Stimulated activated CD8-positive, alpha-beta memory T cell treated with anti-CD3 and anti-CD28 coated beads, Interleukin-4, amount 100 ng/mL, for 48 hours (primary cell): ENCODE measurements at places on chromosomes 11 and 22.

- no peak for DNase-seq
These were observed 9.1 kb upstream of the TTLL8 start for GRCh38 chr22:50067244-50067643.

DNA sequence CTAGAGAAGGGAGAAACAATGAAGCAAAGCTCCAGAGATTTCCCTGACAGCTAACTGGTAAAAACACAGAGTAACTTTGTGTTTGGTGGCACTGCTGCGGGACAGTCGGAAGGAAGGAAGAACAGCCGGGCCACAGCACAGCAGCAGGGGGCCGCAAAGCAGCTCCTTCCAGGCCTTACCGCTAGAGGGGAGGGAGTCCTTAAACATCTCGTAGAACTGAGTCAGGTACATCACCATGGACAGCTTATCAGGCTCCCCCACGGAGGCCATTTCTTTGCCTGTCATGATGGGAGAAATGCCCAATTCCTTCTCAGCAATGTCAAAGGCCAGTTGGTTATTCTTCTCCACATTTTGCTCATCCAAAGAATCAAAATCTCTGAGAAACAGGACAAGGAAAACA is 114.6 kb upstream of the BID start:
- DNase-seq: no peak

DNA sequence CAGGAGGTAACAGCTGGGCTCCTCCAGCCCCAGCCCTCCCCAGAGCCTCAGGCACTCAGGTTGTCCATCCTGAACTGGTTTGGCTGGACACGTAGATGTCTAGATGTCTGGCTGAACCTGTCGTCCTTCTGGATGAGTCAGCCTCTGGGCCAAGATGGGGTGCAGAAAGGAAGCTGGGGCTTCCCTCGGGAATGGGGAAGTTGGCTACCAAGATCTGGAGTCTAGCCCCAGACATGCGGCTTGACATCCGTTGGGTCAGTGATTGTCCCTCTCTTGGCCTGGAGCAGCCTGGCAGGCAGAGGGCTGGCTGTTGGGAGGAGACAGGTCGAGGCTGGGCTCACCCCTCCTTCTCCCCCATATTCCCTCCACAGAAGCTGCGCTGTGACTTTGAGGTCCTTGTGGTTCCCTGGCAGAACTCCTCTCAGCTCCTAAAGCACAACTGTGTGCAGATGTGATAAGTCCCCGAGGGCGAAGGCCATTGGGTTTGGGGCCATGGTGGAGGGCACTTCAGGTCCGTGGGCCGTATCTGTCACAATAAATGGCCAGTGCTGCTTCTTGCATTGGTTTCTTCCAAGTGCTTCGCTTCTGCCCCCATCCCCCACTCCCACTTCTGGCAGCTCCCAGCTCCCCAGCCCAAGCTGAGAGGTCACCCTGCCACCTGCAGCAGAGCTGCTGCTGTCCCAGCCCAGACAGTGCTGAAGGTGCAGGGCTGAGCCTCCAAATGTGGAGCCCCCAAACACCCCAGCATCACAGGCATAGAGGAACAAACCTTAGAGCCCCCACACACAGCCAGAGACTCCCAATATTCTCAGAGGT is 1.3 kb downstream of the CST6 start:
- DNase-seq: no peak

- no peak for DNase-seq
These were observed 23.4 kb upstream of the RASD2 start for GRCh38 chr22:35517207-35517606.

GRCh38 chr11:2707736-2708135 is 7.9 kb upstream of the KCNQ1OT1 start:
- DNase-seq: no peak

DNA sequence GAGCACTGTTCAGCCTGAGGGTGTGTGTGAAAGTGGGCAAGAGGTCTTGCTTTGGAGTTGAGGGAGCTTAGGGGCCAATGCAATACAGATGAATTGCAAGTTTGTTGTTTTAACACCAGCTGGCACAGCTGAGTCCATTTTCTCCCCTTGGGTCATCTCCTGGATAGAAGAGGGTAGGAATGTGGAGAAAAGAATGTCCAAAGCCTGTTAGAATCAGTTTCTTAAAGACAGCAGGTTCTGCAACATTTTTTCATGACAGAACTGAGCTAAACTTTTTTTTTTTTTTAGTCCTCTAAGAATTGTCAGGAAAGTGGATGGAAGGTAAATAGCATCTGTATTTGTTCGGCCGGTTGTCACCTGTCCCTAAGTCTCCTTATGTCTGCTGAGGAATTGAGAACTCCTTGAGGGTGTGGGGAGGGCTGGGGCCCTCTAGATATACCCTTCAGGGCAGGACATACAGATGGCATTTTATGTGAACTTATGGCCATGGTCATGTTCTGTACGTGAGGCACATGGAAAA is 211.1 kb upstream of the CADM1 start:
- DNase-seq: no peak

DNA sequence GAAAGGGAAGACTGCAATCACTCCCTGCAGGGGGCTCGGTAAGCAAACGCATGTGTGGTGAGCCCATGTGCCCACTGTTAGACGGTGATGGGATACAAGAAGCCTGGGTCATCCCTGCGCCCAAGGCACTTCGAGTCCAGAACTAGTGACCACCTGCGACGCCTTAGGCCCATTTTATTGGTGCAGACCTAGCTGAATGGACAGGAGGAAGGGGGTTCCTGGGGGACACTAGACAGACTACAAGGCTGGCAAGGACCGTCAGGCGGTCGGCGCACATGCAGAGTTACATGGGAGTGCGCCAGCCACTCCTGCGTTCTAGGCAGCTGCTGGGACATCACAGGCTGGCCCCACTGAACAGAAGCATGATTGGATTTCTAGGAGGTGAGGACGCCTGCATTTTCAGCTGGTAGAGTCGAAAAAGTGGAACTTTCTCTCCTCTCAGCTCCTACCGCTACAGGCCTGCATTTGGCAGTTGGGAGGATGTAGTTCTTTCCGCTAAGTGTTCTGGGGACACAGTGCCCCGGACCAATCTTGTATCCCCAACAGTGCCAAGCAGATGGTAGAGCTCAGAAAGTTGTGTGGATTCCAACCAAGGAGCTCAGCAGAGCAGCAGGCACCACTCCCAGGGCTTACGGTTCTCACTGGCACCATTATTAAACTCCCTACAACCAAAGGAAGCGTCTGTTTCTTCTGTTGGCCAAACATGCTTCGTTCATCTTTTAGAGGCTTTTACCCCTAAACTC is 35.7 kb downstream of the BID start:
- DNase-seq: no peak

GRCh38 chr11:124394408-124394807 is 4.4 kb downstream of the OR8B3 start:
- DNase-seq: no peak

DNA sequence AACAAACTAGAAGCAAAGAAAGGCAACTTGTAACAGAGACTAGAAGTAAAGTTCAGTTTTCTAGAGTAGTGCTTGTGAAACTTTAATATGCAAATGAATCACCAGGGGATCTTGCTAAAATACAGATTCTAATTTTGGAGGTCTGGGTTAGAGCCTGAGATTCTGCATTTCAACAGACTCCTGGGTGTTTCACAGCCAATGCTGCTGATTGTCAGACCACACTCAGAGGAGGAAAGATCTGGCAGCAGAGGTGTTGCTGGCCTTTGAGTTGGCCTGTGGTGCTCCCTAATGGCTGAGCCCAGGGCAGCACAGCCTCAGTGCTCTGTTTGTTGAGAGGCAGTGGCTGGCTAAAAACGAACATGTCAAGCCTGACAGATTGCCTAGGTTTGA is 5.4 kb downstream of the CRY2 start:
- DNase-seq: no peak

GRCh38 chr11:65576867-65577755 is 1.3 kb downstream of the EHBP1L1 start:
- DNase-seq: no peak

- no peak for DNase-seq
These were observed 47.8 kb downstream of the DBX1 start for GRCh38 chr11:20112291-20113148.

DNA sequence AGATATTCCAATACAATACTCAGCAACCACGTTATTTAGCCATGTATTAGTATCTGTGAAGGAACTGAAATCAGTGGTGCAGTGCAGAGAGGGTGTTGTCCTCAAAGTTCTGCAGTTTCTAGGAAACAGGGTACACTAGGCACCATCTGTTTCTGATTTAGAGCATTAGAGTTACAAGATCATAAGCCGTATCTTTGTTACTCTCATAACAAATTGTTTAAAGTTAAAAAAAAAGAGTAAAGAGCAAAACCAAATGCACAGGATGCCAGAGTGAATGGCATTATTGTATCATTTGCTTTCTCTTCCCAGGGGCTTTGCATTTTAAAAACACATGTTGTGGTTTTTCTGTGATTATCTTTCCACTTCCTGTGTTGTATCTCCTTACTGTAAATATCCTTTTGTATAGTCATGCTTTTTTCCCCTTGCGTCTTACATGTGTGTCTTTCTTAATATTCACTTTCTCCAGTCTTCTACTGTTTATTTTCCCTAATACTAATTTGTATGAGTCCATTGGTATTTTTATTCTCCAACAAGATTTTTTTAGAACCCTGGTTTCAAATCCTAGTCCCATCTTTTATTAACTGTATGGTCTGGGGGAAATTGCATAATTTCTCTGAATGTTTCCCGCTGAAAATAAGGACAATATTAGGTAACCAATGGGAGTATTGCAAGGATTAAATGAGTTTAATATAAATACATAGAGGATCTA is 15.2 kb upstream of the NUP160 start:
- DNase-seq: no peak

- DNase-seq: no peak
These were observed 51.2 kb downstream of the FZD4 start for GRCh38 chr11:86904001-86904400.

GRCh38 chr11:77049026-77049425 is 14.8 kb downstream of the B3GNT6 start:
- no peak for DNase-seq

GRCh38 chr22:40008726-40009291 is 14.1 kb downstream of the FAM83F start:
- no peak for DNase-seq

GRCh38 chr11:126810776-126811175 is 189.8 kb downstream of the KIRREL3 start:
- no peak for DNase-seq

DNA sequence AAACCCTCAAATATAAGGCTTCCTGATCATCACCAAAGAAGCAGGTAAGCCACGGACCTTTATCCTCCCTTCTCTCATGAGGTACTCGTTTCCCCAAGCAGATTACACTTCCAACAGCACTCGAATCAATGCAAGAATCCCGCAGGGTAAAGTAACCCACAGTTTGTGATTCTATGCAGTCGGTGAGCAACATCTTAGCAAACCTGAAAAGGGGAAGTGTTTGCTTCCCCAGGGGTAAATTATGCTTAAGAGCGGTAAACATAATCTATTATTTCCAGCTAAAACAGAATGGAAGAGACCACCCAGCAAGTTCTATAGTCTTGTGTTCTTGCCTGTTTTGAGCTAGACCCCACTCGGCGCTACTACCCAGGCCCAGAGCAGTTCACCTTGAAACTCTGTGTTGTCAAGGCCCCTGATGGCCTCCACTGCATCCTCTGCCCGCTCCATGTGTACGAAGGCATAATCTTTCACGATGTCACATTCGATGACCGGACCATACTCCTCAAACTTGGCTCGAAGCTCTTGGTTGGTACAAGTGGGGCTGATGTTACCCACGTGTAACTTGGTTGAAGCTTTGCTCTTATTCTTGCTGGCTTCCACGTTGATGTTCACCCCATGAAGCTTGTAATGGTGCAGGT is 1.3 kb downstream of the RBM4B start:
- DNase-seq: no peak

GRCh38 chr22:25144522-25144921 is 55.1 kb upstream of the CRYBB3 start:
- no peak for DNase-seq

DNA sequence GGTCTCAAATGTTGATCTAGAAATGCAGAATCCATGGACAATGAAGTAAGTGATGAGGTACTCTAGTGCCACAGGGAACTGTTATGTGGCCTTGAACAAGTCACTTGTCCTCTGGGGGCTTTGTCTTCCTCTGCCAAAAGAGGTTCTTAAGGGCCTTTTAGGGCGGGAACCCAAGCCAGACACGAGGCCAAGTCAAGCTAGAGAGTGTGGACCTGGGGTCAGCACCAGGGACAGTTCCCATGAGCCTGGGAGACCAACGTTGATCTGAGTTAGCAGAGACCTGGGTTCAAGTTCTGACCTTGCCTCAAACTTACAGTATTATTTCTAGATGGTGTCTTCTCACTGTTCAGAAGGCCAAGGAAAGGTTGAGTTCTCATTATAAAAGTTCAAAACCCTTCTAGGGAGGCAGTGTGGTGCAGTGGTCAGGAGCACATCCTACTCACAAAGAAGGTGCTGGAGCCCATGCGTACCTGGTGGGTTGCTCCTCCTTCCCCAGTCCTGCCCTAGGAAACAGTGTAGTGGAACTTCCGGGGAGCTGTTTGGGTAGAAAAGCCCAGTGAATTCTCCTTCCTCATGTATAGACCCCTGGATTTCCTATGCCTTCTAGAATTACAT is 121.5 kb downstream of the CHST1 start:
- DNase-seq: peak; percentile 34

DNA sequence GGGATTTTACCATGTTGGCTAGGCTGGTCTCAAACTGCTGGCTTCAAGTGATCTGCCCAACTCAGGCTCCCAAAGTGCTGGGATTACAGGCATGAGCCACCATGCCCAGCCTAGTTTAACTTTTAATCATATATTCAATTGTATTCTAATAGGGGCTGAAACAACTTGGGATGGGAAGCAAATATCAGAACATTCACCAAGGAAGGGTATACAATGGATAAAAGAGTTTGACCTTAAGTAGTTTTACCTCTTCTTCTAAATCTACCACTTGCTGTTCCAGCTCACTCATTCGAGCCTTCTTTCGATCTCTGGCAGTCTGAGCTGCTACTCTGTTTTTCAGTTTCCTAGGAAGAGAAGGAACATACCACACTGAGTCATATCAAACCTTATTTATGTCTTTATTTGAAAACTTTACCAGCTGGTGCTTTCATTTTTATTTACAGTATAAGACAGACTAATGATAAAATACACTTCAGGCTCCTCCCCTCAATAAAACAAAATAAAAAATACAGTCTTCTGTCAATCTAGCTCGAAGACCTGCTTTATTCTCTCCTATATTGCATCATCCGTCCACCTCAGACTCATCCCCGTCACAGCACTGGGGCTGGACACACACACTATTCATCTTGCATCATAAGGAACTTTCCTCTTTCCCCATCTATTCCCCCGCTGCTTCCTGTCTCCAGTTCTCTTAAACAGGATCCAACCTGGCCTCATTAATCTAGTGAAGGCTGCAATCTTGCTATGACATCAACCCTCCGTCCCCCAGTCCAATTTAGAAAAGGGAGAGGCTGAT is 1.4 kb downstream of the XBP1 start:
- peak; percentile 40 for DNase-seq

- DNase-seq: no peak
These were observed 105.0 kb downstream of the TSPAN18 start for GRCh38 chr11:44831605-44832394.

GRCh38 chr11:31714840-31715239 is 96.3 kb downstream of the PAX6 start:
- no peak for DNase-seq
